Ascending aorta (tissue), 2 donors: ENCODE measurements at places on chromosomes 4 and X. TPM values are rescaled to one million over a fixed set of nuclear protein-coding genes. Genes with fewer than 3 reads are reported as not detected.
A peak's percentile ranks its signal among the peaks of the same experiment; 100 is the strongest.

The NMU gene
- total RNA-seq, result not detected

The VSIG4 gene
- total RNA-seq, result 157 TPM

The NAP1L3 gene
- total RNA-seq, result 1.5 TPM

GRCh38 chr4:41361794-41362526, 105.2 kb downstream of the UCHL1 start:
- DNase-seq, result no peak

DNA sequence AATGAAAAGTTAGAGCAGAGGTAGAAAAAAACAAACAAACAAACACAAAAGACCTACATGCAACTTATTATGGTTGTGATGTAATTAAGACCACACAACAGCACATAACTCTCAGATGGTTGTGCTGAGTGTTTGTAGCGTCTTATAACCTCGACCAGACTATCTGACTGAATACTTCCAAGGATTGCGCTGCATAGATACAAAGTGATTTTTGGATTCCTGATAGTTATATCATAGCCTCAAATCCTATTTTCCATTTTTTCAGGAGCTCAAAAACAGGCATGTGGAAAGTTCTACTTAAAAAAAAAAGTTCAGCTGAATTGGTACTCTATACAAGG, 236.1 kb downstream of the SPRY1 start:
- DNase-seq, result no peak

DNA sequence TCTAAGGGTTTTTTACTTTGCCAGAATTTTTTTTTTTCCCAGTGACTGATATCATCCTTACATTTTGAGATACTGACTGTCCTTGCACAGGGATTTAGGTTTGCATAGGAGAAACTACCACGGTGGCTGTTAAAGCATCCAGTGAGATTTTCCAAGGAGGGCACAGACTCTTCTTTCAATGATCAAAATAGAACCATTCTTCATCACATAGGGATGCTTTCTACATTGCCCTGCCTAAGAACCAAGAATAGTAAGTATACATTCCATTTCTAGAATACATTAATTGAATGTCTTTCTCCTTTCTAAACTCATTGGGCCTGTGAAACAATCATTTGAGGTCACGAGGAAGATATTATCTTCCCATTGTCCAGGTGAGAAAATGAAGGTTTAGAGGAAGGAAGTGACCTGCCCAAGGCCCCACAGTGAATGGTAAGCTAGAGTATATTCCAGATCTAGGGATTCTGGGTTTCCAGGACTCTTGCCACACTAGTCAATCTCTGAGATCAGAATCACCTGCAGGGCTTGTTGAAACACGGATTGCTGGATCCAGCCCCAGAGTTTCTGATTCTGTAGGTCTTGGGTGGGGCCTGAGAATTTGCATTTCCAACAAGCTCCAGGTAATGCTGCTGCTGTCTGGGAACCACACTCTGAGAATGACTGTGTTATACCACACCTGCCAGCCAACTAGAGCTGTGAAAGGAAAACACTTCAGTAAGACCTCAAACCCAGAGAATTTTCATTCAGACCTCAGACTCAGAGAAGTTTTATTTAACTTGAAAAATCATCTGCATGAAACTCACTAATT, 17.7 kb upstream of the TMEM154 start:
- DNase-seq, result no peak

- peak; percentile 74 for DNase-seq
Observed at GRCh38 chrX:53312946-53313727, 31.8 kb upstream of the IQSEC2 start.

DNA sequence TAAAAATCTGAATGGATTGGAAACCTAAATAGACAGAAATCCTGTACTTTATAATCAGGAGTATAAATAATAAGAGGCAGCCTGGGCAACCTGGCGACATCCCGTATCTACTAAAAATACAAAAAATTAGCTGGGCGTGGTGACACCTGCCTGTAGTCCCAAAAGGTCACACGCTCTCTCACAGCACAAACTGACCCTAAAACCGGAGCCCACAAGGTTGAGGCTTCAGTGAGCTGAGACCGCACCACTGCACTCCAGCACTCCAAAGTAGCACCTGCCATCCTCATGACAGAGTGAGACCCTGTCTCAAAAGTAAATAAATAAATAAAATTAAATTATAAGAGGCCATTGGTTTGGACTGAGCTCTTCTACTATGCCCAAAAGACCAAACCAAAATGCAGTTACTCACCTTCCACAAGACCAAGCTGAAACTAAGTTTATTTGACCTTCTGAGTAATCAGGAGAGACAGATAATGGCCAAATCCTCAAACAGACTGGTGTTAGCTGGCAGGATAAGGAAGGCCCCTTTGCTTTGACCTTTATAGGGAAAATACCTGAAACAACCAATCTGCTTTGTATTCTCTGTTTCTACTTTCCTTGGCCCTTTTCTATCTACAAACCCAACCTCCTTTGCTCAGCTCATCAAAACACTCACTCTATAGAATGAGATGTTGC, 3.2 kb upstream of the GRSF1 start:
- no peak for DNase-seq
